ENCODE measurements at places on chromosomes 13 and 19.

DNA sequence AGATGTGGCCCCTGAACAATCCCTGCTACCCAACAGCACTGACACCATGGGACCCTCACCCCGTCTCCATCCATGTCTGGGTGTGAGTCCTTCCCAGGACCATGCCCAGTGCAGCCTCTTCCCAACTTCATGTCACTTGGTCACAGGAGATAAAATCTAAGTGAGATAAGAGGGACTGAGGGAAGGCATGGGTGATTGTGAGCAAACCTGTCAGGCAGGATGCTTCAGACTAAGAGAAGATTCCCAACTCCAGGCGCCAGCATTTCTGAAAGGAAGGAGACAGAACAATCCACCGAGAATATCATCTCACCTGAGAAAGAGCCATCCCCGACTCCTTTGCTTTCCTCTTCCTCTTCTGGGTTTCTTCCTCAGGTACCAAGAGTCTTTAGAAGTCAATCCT, 7.5 kb downstream of the ZNF320 start:
- DNase-seq = no peak

DNA sequence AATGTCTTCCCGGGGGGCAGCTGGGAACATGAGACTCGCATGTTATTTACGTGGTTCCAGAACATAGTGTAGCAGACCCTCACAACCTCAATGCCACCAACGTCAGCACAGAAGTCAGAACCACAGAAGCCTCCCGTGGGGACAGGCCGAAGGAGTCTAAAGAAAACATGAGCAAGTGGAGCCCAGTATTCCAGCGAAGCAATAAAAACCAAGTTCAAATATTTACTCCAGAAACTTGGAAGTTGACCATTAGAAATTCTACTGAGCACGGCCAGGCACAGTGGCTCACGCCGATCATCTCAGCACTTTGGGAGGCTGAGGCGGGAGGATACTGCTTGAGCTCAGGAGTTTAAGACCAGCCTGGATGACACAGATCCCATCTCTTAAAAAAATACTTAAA, 17.9 kb upstream of the ATP8B3 start:
- no peak for DNase-seq

GRCh38 chr13:46654951-46655350, 102.0 kb downstream of the LRCH1 start:
- no peak for DNase-seq

DNA sequence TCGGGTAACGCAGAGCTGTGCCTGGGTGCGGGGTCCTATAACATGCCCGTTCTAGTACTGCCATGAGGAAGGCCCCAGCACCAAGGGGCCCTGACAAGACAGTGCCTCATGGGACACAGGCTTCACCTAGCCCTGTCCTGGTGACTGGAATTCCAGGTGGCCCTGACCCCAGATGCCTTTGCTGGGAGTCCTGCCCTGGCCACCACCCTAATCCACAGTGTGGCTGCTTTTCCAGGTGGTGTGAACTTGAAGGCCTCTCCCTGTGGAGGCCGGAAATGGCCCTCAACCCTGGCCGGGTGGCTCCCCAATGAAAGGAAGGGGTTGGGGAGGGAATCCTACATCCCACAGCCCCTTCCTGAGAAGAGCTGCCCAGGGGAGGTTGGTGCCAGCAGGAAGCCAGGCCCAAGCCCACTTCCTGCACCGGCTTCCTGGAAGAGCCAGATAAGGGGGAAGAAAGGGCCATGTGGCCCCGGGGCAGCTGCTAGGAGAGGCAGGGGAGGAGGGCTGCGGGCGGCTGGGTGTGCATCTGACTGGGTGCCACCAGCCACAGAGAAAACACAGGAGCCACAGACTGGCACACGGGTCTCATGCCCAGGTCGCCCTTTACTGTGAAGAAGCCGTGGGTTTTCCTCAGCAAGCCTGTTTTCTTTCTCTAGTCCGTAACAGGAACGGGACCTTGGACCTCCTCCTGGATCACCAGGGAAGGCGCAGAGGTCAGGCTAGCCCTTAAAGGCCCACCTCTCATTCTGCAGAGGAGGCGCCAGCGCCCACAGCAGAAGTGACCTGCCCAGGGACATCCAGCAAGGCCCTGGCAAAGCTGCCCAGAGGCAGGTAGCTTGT, 4.7 kb downstream of the LSM4 start:
- DNase-seq = no peak

DNA sequence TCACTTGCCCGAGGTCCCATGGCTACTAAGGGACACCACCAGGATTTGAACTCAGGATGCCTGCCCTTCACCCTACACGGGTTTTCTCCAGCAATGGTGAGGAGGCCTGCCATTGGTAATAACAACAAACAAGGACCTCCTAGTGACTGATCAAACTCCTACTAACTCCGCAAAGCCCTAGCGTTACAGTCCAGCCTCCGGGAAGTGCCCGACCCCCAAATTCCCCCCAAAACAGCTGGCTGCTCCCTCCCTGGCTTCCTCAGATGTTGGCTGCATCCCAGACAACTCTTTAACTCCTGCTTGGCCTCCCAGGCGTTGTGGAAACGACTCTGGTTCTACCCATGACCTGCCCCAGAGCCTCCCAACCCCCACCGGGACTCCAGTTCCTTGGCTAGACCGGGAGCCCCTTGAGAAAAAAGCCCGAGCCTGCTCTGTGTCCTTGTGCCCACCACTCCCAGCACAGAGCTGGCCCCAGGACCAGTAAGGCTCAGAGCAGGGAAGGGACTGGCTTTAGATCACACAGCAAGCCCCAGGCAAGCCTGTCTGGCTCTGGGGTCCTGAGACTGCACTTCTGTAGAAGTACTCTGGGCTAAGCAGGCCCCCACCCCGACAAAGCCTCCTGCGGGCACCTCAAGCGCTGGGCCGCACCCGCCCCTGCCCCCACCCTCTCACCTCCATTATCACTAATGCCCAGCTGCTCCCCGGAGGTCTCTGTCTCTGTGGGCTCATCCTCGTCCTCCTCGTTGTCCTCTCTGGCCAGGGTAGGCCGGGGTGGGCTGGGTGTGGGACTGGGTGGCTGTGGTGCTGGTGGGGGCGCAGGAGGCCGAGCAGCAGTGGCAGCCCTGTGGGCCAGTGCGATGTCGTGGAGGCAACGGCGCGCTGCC, 4.7 kb downstream of the AKT1S1 start:
- no peak for DNase-seq

DNA sequence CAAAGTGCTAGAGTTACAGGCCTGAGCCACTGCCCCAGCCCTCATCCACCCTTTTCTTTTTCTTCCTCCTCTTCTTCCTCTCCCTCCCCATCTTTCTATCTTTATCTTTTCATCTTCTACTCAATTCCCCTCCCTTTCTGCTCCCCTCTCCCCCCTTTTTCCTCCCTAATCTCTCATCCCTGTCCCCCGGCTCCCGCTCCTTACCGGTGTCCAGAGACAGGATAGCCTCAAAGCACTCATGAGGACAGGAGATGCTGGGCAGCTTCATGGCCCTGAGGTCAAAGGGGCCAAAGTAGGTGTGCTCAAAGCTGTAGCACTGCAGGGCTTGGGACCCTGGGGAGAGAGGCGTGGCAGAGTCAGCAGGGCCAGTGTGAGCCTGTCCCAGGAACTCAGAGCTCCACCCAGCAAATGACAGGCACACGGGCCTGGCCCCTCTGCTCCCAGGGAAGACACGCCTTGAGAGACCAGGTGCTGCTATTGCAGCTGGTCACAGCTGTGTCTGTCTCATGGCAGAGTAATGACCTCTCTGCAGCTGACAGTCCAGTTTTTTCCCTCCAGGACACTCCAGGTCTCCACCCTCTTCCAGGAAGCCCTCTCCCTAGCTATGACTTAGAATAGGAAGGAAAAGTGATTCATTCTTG, 2.6 kb downstream of the LYPD5 start:
- DNase-seq = no peak

- no peak for DNase-seq
Measured at GRCh38 chr13:27920677-27921420, 1.0 kb downstream of the PDX1 start.

DNA sequence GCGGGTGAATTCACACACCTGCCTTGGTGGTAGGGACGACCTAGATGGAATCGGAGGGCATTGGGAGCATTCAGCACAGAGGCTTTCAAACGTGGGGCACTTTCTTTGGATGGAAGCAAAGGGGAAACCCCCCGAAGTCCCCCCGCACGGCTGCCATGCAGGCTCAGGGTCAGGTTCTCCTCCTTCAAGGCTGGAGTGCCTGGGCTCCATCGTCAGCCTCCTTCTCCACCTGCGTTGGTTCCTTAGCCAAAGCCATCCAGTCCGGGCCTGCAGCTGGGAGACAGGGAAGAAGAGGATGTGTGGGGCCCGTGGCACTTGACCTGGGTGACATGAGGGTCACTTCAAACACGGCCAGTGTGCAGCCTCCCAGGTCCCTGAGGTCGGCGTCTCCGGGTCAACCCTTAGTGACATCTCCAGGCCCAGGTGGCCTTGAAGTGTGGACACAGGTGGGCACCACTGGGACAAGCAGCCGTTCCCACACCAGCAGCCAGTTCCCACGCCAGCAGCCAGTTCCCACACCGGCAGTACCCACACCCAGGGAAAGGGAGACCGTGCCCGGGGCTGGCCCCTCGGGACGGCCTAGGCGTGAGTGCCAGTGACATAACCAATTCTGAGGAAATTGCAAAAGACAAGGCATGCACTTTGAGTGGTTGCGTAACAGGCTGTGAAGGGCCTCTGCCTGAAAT, 116.0 kb downstream of the SOX1 start:
- DNase-seq = no peak

DNA sequence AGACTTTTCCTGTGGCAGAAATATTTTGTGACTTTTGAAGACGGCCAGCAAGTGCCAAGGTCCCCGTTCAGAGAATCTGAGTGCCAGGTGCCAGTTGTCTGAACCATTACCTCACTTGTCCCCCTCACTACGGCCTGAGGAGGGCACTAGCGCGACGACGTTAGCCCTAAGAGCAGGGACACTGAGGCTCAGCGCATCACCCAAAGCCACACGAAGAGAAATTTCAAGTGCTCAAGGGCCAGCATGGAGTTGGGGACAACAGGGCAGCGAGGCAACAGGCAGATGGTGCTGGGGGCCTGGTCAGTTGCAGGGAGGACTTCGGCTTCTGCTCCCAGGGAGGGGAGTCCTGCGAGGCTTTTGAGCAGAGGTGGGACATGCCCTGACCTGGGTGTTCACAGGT, 9.5 kb upstream of the TYK2 start:
- no peak for DNase-seq

DNA sequence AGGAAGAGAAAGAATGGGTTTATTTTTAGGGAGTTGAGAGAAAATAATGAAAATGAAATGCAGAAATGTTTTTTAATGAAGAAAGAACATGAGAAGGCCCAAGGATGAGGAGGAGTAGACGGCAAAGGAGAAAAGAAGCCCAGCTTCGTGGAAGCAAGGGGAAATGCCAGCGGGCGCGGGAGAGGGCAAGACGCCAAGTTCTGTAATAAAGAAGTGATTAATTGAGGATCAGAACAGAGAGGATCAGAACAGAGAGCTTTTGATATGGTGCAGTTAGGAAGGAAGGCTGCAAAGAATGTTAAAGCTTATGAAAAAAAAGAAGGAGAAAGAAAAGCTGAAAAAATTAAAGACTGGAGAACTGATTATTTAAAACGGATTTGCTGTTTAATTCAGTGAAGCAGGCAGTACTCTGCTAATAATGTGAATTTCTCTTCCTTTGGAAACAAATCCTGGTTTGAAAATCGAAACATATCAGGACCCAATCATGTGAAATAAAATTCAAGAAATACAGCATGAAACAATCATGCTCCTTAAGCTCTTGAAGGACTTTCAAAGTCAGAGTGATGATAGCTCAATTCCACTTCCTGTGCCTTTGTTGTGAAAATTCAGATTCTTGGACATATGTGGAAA, 99.3 kb upstream of the SOX1 start:
- DNase-seq = no peak

GRCh38 chr13:94192431-94192975, 287.0 kb downstream of the DCT start:
- no peak for DNase-seq

GRCh38 chr13:20882206-20882605, 20.3 kb downstream of the XPO4 start:
- no peak for DNase-seq

GRCh38 chr19:2942928-2943640, 1.7 kb downstream of the ZNF77 start:
- no peak for DNase-seq

- DNase-seq = no peak
Measured at GRCh38 chr13:76286178-76286577, 600.0 kb downstream of the KCTD12 start.

- no peak for DNase-seq
Measured at GRCh38 chr13:90108547-90108946, 1238.9 kb upstream of the MIR17HG start.

- no peak for DNase-seq
Measured at GRCh38 chr13:99367663-99368448, 60.7 kb upstream of the GPR183 start.

DNA sequence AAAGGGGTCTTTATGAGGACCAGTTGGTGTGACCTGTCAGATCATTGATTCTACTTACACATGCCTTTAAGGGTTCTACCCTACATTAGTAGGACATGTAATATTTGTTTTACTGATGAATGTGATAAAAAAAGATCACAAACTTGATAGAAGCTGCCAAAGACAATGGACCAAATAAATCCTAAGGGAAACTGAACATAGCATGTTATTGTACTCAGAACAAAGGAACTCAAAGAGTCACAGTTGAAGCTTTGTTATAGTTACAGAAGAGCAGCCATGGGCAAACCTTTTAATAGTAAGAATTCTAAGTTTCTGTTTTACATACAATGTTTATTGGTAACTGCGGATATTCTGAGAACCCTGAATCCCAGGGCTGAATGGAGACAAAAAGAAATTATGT, 780.1 kb downstream of the SLITRK6 start:
- no peak for DNase-seq

DNA sequence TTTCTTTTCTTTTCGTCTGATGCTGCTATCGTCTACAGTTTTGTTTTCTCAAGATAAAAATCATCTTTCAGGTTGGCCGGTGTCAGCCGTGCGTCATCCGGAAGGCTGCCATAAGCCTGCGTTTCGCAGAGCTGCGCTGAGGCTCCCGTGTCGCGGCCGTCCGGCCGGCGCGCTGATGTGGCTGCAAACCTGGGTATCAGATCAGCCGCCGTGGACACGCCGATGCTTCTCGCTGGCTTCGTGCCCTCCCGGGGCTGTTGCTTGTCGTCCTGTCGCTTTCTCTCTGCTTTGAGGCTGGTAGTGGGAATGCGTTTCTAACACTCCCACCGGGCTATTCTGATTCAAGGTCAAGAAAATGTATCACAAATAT, 45.9 kb upstream of the TFDP1 start:
- no peak for DNase-seq

GRCh38 chr13:112509190-112509589, 78.8 kb downstream of the TUBGCP3 start:
- DNase-seq = no peak

DNA sequence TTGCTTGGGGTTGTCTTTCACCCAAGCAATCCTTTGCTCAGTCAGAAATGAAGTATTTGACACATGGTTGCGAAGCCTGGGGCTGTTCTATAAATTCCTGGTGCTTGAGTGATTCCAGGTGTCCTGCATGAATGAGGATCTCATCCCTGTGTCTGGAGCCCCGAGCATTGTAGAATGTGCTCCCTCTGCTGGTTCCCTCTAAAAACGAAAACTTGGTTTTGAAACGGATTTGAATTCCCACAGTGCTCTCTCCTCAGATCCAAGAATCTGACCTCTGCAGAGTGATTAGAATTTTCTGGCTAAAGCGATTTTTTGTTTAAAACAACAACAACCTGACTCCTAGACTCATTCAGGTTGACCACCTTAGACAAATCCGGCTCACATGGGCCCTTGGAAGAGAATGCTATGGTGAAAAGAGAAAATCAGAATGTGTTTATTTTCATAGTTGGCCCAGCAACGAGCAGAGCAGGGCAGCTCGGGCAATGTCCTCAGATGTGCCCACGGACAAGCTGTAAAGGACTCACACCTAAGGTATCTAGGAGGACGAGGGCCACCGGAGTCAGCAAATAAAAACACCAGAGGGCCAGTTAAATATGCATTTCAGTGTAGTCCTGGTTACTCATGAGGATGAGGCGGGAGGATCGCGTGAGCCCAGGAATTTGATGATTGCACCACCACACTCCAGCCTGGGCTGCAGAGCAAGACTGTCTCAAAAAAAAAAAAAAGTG, 8.7 kb upstream of the ATP12A start:
- no peak for DNase-seq

All from stimulated activated CD4-positive, alpha-beta T cell treated with anti-CD3 and anti-CD28 coated beads, Interleukin-1b, Interleukin-23, amount 100 ng/mL, for 24 hours (primary cell).